Activated CD4-positive, alpha-beta memory T cell treated with anti-CD3 and anti-CD28 coated beads, Interleukin-2, amount 10 ng/mL, durations not matched to agents 7 days and 5 days (primary cell): ENCODE measurements at places on chromosomes 2 and 18. TPM values are rescaled to one million over a fixed set of nuclear protein-coding genes. Genes with fewer than 3 reads are reported as not detected.

CBLN2 gene
- not detected for total RNA-seq

TRIM43 gene
- total RNA-seq = 0.43 TPM

TFPI gene
- total RNA-seq = not detected

- no peak overlapping the region for H3K27ac ChIP-seq
- H3K4me1 ChIP-seq = no peaks in the 10 kb centered on the region
- no peaks in the 10 kb centered on the region for H3K27me3 ChIP-seq
- H3K36me3 ChIP-seq = no peaks in the 10 kb centered on the region
Observed at GRCh38 chr18:72555968-72556367, 11.8 kb upstream of the CBLN2 start.

- no peaks in the 10 kb centered on the region for H3K27me3 ChIP-seq
- H3K36me3 ChIP-seq = no peaks in the 10 kb centered on the region
- no peak overlapping the region for H3K27ac ChIP-seq
Observed at GRCh38 chr18:41655074-41655473, 300.0 kb upstream of the PIK3C3 start.

- no peaks in the 10 kb centered on the region for H3K27me3 ChIP-seq
- H3K36me3 ChIP-seq = peaks cover 38% of the 10 kb centered on the region
- peak overlapping the region; percentile 85 for H3K4me3 ChIP-seq
- peak overlapping the region; percentile 93 for H3K27ac ChIP-seq
Observed at GRCh38 chr2:126657148-126657635, 1.2 kb downstream of the GYPC start.

DNA sequence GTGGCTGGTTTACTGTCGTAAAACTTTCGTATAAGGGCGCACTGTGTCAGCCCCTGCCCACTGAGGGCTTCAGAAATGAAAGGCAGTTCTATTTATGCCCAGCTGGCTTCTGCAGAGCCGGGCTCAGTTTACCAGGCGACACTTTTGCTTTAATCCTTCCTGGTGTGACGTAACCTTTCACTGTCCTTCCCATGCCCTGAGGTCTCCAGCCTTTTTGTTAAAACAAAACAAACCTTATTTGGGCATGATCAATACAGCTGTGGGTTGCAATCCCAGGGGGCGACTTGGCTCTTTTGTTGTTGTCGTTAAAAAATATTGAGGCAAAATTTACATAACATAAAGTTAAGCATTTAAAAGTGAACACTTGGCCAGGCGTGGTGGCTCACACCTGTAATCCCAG is 85.3 kb downstream of the AGAP1 start:
- H3K4me3 ChIP-seq = no peak overlapping the region
- no peak for DNase-seq
- H3K27me3 ChIP-seq = no peaks in the 10 kb centered on the region

GRCh38 chr2:29238497-29238896 is 123.3 kb downstream of the CLIP4 start:
- no peak overlapping the region for H3K4me3 ChIP-seq
- no peak overlapping the region for H3K27ac ChIP-seq
- no peaks in the 10 kb centered on the region for H3K4me1 ChIP-seq
- H3K27me3 ChIP-seq = peaks cover 12% of the 10 kb centered on the region
- no peak for DNase-seq
- no peaks in the 10 kb centered on the region for H3K36me3 ChIP-seq

DNA sequence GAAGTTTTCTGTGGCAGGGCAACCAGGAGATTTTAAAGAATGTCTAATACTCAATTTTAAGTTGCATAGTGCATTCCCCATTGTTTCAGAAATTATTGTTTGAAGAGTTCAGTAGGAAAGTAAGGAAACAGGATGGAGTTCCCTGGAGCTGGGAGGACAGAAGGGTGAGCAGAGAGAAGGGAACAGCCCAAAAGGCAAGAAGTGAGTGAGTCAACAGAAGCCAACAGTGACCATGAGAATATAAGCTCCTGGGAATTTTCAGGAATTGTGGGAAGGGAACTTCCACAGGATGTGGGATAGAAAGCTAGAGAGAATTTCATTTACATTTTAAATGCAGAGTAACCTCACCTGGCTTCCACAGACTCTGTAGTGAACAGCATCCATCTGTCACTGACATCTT is 268.1 kb upstream of the ATP5MC3 start:
- no peak for DNase-seq
- H3K4me3 ChIP-seq = no peak overlapping the region
- no peaks in the 10 kb centered on the region for H3K36me3 ChIP-seq
- H3K27ac ChIP-seq = no peak overlapping the region
- peaks cover 2% of the 10 kb centered on the region for H3K27me3 ChIP-seq

DNA sequence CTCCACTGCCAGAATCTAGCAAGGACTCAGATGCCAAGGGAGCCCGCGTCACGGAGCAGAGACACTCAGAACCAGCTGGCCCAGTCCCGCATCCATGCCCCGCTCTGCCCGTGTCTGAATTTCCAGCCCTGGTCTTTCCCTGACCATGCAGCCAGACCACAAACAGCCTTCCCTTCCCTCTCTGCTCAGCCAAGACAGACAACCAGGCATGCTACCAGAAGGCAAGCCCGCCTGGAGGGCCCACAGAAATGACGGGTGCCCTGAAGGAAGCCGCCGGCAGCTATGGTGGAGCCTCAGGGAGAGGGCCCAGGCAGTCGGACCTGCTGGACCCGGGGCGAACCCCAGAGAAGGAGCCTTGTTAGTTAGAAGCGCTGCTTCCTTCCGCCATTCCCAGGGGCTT is 45.1 kb upstream of the MAL start:
- H3K4me1 ChIP-seq = peaks cover 5% of the 10 kb centered on the region
- no peaks in the 10 kb centered on the region for H3K36me3 ChIP-seq
- no peak overlapping the region for H3K4me3 ChIP-seq
- no peak for DNase-seq

- no peaks in the 10 kb centered on the region for H3K36me3 ChIP-seq
- H3K4me3 ChIP-seq = no peak overlapping the region
- no peaks in the 10 kb centered on the region for H3K27me3 ChIP-seq
Observed at GRCh38 chr2:20614201-20615067, 36.5 kb downstream of the HS1BP3 start.

DNA sequence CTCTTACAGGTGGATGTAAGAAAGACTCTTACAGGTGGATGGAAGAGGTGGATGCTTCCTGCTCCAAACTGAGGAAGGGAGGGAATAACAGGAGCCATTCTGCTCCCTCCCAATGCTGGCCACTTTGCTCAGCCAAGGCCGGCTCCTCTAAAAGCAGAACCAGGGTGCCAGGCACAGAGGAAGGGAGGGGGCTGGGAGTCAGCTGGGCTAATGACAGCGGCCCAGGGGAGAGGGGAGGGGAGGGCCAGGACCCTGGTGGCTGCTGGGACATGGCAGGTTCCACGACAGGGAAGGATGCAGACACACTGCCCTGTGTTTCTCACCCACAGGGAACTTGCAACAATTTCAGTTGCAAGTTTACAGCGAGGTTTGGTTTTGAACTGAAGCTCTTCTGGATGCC is 173.4 kb downstream of the ANAPC1 start:
- no peak for DNase-seq
- no peak overlapping the region for H3K27ac ChIP-seq
- no peaks in the 10 kb centered on the region for H3K36me3 ChIP-seq
- H3K4me1 ChIP-seq = peaks cover 14% of the 10 kb centered on the region
- H3K27me3 ChIP-seq = peaks cover 22% of the 10 kb centered on the region

DNA sequence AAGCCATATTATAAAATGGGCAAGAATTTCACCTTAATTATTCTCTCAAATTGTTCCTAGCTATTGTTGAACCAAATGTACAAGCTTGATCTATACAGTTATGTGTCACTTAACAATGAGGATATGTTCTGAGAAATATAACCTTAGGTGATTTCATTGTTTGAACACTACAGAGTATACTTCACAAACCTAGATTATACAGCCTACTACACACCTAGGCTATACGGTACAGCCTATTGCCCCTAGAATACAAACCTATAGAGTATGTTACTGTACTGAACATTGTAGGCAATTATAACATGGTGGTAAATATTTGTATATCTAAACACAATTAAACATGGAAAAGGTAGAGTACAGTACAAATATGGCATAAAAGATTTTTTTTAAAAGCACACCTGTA is 42.9 kb upstream of the MMADHC start:
- no peak overlapping the region for H3K4me3 ChIP-seq
- no peaks in the 10 kb centered on the region for H3K4me1 ChIP-seq
- no peaks in the 10 kb centered on the region for H3K27me3 ChIP-seq
- H3K27ac ChIP-seq = no peak overlapping the region

DNA sequence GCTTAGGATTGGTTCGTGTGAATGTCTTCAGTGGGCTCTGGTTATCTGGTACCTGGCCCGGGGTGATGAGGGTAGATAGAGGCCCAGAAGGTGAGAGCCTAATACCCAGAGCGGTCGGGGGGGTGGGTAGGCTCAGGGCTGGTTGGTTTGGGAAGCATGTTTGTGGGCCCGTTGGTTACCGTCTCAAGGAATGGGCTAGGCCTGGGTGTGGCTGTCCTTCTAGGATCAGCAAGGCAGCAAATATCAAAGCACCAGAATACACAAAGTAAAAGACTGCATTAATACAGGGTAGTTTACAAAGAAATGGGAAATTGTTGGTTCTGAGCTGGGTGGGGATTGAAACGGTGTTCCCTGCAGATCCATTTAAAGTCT is 6.0 kb upstream of the IL1R2 start:
- DNase-seq = no peak
- H3K4me3 ChIP-seq = no peak overlapping the region
- no peaks in the 10 kb centered on the region for H3K36me3 ChIP-seq

DNA sequence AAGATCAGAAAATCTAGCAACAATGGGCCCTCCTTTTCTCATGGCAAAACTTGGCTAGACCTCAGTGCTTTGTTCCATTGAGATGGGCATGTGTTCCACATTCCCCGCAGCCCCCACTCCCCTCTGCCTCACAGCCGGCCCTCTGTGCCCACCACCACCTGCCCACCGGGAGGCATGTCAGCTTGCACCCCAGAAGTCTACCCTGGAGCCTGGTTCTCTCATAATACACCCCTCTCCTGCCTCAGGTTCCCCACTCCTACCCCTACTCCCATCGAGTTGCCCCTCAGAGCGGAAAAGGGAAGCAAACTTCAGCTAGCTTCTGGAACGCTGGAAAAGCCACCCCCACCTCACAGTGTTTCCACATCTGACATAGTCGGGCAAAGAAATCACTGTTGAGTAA is 219.0 kb downstream of the ANAPC1 start:
- no peak overlapping the region for H3K4me3 ChIP-seq
- H3K4me1 ChIP-seq = peaks cover 32% of the 10 kb centered on the region
- no peak for DNase-seq
- no peaks in the 10 kb centered on the region for H3K36me3 ChIP-seq
